ENCODE measurements at places on chromosomes 6 and 20.

- no peak for DNase-seq
Observed at GRCh38 chr6:45450831-45451230, 73.1 kb upstream of the SUPT3H start.

DNA sequence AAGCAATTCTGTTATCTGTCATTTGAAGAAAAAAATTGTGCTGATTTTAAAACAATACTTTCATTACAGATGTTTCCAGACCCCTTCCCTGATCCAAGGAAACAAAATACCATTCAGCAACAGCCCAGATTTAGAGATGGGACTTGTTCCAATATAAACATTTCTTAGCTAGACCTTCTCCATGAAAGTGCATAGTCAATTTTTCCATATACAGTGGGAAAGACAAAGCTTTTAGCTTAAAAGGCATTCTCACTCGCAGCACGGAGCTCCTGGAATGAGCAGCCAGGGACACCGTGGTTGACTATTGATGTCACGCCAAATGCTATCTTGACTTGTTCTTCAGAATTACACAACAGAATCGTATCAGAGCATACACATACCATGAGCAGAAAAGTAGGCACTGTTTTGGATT lies 21.5 kb downstream of the LAMA4 start:
- no peak for DNase-seq

DNA sequence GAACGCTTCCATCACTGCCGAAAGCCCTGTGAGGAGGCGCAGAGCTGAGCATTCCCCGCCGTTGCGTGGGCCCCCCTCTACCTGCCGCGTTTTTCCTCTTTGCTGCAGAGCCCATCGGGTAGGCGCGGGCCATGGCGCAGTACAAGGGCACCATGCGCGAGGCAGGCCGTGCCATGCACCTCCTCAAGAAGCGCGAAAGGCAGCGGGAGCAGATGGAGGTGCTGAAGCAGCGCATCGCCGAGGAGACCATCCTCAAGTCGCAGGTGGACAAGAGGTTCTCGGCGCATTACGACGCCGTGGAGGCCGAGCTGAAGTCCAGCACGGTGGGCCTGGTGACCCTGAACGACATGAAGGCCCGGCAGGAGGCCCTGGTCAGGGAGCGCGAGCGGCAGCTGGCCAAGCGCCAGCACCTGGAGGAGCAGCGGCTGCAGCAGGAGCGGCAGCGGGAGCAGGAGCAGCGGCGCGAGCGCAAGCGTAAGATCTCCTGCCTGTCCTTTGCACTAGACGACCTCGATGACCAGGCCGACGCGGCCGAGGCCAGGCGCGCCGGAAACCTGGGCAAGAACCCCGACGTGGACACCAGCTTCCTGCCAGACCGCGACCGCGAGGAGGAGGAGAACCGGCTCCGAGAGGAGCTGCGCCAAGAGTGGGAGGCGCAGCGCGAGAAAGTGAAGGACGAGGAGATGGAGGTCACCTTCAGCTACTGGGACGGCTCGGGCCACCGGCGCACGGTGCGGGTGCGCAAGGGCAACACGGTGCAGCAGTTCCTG lies 693 bp downstream of the FAM50B start:
- DNase-seq, result no peak

GRCh38 chr6:127570739-127571389 lies 6.1 kb upstream of the C6orf58 start:
- DNase-seq, result no peak

- DNase-seq, result no peak
Observed at GRCh38 chr6:124462750-124463149, 499.5 kb upstream of the RNF217 start.

- DNase-seq, result no peak
Observed at GRCh38 chr6:130534627-130535026, 168.8 kb downstream of the TMEM200A start.
